Right atrium auricular region (tissue), 2 donors: ENCODE measurements at places on chromosomes 4 and X.

GRCh38 chrX:121161501-121161933, 114.1 kb downstream of the GLUD2 start:
- DNase-seq: no peak

DNA sequence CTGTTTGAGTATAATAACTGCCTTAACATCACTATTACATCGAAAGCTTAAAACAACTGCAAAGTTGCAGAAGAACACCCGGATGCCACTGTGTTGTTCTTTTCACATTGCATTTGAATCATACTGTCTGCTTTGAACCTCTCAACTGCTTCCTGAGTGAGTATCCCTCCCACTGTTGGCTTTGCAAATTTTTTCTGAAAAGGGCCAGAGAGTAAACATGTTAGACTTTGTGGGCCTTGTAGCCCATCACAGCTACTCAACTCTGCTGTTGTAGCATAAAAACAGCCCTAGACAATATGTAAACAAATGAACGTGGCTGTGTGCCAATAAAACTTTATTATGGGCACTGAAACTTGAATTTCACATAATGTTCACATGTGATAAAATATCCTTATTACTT, 76.1 kb downstream of the NSG1 start:
- no peak for DNase-seq

DNA sequence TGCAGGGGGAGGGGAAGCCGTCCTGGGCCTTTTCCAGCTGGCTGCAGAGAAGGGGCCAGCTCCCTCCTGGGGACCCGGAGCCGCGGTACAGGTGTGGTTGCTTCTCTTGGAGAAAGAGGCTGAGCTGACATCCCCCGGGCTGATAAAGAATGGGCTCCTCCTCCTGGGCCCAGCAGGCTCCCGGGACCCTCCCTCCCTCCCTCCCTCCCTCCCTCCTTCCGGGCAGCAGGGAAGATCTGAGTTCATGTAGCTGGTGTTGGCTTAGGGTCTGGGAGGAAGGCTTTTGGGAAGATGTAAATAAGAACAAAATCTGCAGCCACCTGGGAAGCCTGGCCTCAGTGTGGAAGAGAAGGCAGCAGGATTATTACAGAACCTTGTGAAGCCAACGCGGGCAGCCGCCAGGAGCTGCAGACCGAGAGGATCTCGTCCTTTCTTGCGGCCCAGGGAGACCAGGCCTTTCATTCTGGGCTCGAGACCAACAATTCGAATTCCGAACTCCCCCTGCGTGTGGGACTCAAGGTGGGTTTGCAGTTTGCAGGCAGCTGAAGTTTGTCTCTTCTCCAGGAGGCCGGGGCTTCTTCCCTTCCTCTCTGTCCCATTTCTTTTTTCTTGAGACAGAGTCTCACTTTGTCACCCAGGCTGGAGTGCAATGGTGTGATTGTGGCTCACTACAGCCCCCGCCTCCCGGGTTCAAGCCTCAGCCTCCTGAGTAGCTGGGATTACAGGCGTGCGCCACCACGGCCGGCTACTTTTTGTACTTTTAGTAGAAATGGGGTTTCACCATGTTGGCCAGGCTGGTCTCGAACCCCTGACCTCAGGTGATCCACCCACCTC, at the start of gene PLCXD1:
Gene PLCXD1 (plus strand): TSS at position 216 of the 834 bp plus-strand sequence. CDS start 2,807 bp downstream, outside the sequence.
- no peak for DNase-seq

DNA sequence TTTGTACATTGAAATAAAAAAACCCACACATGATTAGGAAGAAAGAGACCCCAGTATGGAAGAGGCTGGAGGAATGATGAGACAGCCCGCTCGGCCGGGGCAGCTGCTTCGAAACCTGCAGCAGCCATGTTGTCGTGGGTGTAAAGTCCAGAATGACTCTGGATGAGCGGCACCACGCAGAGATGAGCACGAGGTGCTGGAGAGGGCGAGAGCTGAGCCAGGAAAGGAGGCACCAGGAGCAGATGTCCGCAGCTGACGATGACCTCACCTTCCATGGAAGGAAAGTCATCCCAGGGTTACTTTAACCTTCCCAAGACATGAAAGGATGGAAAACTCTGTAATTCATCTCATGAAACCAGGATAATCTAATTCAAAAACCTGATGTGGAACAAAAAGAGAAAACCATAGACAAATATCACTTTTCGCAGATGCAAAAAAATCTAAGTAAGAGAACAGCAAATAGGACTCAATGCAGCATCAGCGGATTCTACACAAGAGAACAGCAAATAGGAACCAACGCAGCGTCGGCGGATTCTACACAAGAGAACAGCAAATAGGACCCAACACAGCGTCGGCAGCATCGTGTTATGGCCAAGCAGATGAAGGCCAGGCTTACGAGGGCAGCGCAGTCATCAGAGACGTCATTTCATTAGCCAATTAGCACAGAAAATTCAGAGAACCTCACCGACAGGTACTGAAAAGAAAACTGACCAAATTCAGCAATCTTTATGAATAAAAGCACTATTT, 25.9 kb upstream of the SPON2 start:
- DNase-seq: peak; percentile 56

GRCh38 chr4:138308356-138308755, 66.2 kb upstream of the SLC7A11 start:
- DNase-seq: no peak

DNA sequence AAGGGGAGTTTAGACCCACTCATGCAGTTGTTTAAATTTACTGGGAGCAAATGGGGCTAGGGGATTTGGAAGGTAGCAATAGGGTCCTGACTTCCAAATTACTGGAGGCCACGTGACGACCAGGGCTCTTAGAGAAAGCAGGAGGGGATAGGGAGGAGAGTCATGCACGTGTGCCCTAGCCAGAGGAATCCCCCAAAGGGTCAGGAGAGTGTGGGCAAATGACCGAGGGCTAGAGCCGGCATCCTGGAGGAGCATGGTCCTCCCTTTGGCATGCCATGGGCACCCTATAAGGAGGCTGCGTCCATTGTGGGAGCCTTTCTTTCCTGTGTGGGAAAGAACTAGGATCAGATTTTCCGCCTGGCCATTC, 25.5 kb upstream of the GPC4 start:
- no peak for DNase-seq

DNA sequence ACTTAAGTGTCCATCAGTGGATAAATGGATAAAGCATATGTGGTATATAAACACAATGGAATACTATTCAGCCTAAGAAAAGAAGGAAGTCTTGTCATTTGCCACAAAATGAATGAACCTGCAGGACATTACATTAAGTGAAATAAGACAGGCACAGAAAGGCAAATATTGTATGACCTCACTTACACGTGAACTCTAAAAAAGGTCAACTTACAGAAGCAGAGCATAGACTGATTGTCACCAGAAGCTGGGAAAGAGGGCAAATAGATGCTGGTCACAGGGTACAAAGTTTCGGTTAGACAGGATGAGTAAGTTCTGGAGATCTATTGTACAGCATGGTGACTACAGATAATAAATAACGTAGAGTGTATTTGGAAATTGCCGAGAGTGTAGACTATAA, 247.7 kb downstream of the RAB28 start:
- no peak for DNase-seq

GRCh38 chrX:110536816-110537215, 178.2 kb downstream of the RTL9 start:
- DNase-seq: no peak

- no peak for DNase-seq
Measured at GRCh38 chrX:22818061-22818460, 181.7 kb upstream of the DDX53 start.
